ENCODE measurements at places on chromosomes 7 and 10.
A peak's percentile ranks its signal among the peaks of the same experiment; 100 is the strongest.

GRCh38 chr7:157930441-157930840 lies 593.6 kb downstream of the DNAJB6 start:
- no peak for DNase-seq

- no peak for DNase-seq
These were observed 2.9 kb downstream of the NPM3 start for GRCh38 chr10:101780187-101780817.

DNA sequence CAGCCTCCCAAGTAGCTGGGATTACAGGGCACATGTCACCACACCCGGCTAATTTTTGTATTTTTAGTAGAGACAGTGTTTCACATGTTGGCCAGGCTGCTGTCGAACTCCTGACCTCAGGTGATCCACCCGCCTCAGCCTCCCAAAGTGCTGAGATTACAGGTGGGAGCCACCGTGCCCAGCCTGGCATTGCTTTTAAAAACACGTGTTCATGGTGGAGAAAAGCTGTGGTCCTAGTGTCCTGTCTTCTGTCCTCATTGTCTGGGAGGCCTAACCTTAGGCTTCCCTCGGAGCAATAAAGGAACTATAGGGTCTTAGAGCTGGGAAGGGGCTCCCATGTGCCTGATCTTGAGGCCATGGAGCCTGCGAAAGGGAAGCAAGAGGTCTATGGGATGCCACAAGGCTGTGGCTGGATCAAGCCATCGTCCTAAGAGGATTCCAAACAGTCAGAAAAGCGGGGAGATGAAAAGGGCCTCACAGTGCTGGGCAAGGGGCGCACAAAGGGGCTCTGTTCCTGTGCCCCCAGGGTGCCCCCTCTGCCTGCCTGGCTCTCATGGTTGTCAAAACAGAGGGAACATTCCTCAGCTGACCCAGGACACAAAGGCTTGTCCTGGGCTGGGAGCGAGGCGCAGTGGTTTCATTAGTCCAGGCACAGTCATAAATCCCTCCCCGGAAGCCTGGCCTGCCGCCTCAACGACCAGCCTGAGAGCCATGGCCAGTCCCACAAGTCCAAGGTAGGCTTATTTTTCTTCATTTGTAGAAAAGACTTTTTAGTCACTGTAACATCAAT lies 106.6 kb upstream of the TNS3 start:
- no peak for DNase-seq

GRCh38 chr7:121561717-121562116 lies 165.6 kb upstream of the FAM3C start:
- no peak for DNase-seq

DNA sequence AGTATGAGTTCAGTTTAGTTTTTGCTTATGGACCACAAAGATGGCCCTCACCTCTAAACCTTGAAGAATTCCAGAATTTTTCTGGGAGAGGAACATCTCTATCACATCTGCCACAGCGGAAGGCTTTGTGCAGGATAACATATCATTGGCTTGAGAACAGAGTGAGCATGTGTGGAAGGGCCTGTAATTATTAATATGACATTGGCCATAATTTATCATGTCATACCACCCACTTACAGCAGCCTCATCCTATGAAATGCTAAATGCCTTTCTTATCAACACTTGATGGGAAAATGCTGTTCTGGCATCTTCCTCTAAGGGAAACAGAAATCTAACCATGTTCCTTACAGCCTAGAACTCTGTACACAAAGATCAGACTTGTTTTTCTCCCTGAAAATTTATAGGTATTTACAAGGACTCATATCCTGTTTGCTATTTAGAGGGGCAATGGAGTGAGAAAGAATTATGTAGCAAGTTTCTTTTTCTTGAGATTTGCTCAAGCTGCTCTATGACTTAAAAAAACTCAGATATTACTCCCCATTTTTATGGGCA lies 817.3 kb downstream of the LRMDA start:
- no peak for DNase-seq

DNA sequence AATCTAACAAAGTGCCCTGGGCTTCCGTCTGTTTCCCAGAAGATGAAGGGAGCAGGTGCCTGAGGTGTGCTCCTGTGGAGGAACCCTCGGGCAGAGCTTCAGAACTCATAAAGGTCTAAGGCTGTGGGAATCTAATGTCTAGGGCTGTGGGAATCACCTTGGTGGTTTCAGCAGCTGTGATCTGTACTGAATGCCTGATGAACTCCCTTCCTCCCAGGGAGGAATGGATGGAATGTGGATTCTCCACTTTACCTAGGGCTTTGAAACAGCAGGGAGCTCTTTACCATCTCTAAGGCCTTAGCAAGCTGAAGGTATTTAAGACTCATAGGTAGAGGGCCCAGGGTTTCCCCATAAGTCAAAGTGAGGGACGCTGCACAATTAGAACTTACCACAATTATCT lies 36.0 kb upstream of the SEMA3E start:
- DNase-seq: no peak

- DNase-seq: no peak
These were observed 274.2 kb downstream of the ELMO1 start for GRCh38 chr7:37174460-37174859.

- no peak for DNase-seq
These were observed 49.4 kb downstream of the COBL start for GRCh38 chr7:51267169-51267568.

DNA sequence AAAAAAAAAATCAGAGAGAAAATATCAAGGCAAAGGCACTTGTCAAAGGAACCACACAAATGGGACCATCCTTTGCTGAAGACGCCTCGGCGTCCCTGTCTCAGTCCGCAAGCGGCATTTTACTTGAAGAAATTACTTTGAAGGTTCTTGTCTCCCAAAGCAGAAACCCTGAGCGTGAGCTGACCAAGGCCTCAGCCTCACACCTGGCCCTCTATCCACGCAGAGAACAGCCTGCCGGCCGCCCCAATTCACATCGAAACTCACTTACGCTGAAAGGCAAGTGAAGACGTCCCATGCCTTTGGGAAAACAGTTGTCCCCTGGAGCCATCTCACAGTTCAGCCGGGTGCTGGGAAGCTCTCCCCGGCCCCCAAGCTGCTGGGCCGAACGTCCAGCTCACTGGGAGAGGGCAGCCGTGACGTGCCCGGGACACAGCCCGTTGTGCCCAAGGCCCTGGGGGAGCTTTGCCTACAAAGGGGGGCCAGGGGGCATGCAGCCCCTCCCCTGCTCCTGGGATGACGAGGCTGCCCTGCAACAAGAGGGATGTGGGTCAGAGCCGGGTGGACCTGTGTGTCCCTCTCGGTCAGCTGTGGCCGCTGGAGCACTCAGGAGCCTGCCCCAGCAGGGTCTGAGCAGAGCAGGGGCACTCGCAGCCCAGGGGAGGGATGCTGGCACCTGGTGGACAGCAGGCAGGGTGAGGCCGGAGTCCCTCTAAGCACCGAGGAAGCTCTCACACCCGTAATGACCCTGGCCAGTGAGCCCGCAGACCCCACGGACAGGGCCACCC lies 49.6 kb upstream of the PDGFA start:
- no peak for DNase-seq

DNA sequence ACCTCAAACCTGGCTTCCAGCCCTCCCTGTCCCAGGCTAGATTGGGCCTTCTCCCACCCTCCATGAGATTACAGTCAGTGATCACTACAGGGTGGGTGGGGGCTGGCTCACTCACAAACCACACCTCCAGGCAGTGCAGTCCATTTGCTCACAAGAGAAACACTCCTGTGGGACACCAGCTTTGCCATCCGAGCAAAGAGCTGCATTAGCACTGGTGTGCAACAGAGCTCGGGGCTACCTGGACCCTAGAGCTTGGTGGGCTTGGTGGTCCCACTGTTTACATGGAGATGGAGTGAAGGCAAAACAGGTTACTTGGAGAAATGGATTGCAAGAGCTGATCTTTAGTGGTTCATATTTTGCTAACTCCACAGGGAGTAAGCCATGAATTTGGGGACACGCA lies 451.7 kb upstream of the ZMIZ1 start:
- no peak for DNase-seq

DNA sequence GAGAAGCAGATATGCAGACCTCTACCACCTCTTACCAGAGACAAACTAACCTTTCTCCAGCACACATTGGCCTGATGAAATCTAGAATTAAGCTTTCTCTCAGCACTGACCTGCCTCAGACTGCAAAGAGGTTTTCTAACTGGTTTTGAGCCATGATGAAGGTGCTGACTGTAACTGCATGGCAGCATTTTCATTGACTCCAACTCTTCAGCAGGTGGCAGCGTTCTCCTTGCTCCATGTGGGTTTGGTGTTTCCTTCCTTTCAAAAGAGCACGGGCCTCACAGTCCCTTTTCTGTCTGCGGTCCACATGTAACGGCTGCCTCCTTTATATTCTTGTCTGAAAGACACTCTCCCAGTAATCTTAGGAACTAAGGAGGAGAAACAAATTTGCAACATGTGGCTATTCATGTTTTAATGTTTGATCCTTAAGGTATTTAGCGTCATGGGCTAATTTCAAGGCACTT lies 12.6 kb downstream of the KLLN start:
- no peak for DNase-seq

- DNase-seq: no peak
These were observed 87.9 kb downstream of the DIP2C start for GRCh38 chr10:601660-601963.

- DNase-seq: no peak
These were observed 204.7 kb downstream of the NXPH1 start for GRCh38 chr7:8638076-8638475.

- DNase-seq: peak; percentile 50
These were observed 97.6 kb downstream of the SUGCT start for GRCh38 chr7:40232242-40232893.

- no peak for DNase-seq
These were observed 133.5 kb downstream of the GALNT11 start for GRCh38 chr7:152158801-152159587.

- DNase-seq: no peak
These were observed 6.2 kb downstream of the OPALIN start for GRCh38 chr10:96352582-96352981.

All from urinary bladder (tissue), 4 donors.